Foreskin keratinocyte (primary cell): ENCODE measurements at places on chromosomes 12 and 14. TPM values are rescaled to one million over a fixed set of nuclear protein-coding genes. Genes with fewer than 3 reads are reported as not detected.
A peak's percentile ranks its signal among the peaks of the same experiment; 100 is the strongest.

DNA sequence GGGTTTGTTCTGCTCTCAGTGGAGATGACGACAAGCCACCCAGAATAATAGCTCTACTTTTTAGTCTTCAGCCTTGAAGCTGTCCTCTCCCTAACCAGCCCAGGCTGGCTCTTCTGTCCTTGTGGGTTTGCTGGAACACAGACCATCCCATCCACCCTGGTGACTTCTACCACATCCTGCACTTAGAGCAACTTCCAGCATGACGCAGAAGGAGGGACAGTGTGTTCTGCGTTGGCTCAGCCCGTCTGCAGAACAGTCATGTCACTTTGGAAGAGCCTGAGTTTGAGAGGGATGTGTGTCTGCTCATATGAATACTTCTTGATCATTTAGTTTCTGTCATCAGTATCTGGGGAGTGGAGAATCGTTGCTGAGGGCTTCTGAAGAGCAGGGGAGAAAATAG lies 198.0 kb downstream of the CACNA1C start:
- DNase-seq = no peak

DNA sequence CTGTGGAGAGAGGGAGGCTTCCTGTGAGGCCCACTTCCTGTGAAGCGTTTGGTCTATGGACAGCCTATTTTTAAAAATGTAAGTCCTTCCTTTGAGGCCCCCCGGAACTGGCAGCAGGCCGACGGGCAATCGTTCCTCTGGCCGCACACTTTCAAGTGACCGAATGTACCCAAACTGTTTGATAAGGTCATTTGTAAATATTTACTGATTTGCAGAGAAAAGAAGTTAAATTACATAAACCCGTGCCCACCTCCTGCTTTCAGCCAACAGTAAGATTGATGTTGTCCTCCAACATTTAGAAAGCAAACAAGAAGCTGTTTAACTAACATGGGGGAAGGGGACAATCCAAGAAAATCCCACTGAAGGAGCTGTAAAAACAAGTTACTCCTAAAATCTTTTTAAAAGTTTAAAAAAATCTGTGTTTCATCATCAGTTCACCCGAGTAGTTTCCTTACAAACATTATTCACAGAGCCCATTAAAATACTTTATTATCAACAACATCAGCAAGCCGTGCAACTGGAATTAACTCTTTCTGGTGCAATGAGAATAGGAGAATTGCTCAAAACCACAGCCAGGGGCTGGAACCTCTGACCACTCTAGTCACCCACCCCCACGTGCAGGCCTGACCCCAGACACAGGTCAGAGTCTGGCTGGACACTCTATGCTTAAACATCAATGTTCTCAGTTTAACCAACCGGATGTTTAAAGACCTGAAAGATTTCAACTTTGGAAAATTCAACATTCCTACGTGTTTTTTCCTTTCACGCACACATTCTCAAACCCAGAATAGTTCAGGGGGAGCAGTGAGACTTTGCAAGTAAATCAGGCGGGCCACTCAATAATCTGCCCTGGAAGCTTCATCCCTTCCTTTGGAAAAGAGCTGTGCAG lies 65.3 kb downstream of the FOXN3 start:
- no peak for DNase-seq

The ARG2 gene
- total RNA-seq = 15.8 and 18.2 TPM in 2 replicates

The FGD6 gene
- 55.8 and 65.5 TPM in 2 replicates for total RNA-seq

DNA sequence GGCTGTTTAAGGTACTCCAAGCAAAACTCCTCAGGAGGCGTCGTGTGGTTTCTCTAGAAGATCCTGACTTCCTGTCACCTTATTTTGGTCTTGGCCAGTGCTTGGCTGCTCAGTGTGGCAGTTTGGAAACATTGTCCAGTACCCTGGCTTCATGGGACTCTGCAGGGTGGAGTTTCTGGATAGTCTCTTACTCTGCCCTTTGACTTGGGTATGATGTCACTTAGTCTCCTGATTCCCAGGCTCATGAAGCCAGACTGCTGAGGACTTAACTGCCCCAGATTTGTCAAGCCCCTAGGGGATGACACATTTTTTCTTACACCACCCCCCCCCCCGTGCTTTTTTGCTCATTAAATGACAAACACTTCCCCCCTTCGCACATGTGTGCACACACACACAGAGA lies 82.7 kb downstream of the ADCK1 start:
- DNase-seq = no peak

DNA sequence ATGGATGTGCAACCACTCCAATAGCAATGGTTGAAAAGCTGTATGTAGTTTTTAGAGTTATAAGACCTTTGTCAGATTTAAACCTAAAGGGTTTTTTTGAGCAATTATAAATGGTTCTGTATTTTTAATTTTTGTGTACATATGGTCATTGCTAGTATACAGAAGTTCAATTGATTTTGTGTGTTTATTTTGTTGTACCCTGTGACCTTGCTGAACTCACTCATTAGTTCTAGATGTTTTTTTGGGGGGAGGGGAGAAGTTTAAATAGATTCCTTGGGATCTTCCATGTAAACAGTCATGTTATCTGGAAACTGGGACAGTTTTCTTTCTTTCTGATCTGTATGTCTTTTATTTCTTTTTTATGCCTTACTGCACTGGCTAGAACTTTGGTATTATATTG lies 87.8 kb downstream of the MED13L start:
- DNase-seq = no peak

The GLIPR1L1 gene
- total RNA-seq = not detected in 2 replicates

The APOLD1 gene
- 0.61 and 0.63 TPM in 2 replicates for total RNA-seq

DNA sequence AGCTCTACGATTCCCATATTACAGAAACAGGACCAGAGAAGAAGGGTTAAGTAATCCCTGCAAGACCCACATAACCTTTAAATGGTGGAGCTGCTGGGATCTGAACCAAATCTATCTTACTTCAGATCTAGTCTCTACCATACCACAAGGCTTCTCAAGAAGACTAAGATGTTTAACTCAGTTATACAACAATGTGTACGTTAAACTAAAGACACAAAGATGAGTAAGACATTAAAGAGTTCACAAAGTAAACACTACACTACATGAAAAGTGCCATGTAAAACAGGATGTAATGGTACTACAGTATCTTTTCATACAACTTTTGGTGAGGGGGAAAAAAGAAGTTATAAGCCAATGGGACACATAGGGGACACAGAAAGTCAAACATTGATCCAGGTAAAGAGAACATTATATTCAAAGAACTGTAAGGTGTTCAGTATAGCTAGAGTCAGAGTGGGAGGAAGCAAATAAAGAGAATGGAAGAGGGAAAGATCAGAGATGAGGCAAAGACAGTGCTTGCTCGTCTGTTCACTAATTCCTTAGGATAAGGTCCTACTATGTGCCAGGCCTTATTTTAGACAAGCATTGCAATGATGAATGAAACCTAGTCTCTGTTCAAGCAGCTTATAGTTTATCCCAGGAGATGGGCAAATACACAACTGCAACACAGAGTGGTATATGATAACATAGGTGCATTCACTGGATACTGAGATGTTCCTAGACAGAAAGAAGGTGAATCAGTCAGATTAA lies 7.7 kb downstream of the TMED10 start:
- no peak for DNase-seq

The SLCO1C1 gene
- not detected in 2 replicates for total RNA-seq

- DNase-seq = no peak
These were observed at the start of gene CLMN for GRCh38 chr14:95319312-95320077. TSS of gene CLMN (minus strand) at chr14:95319908. CDS start at chr14:95319792, 116 bp downstream.

The KRT83 gene
- not detected in 2 replicates for total RNA-seq

- DNase-seq = no peak
These were observed 37.9 kb downstream of the AKAP6 start for GRCh38 chr14:32366986-32367385.

The PAPOLA gene
- total RNA-seq = 129 and 138 TPM in 2 replicates

- DNase-seq = no peak
These were observed 18.1 kb upstream of the HSP90B1 start for GRCh38 chr12:103912069-103912468.

- no peak for DNase-seq
These were observed 26.8 kb upstream of the IRF2BPL start for GRCh38 chr14:77055306-77055705.

GRCh38 chr12:45701296-45701695 lies 28.2 kb upstream of the ARID2 start:
- DNase-seq = no peak

- peak; percentile 1 for DNase-seq
These were observed 865 bp downstream of the RGS6 start for GRCh38 chr14:71933001-71933587.

The PTPRB gene
- 0.71 and 0.88 TPM in 2 replicates for total RNA-seq
